Iris pigment epithelial cell (primary cell): ENCODE measurements at places on chromosomes 5 and 9.
A peak's percentile ranks its signal among the peaks of the same experiment; 100 is the strongest.

DNA sequence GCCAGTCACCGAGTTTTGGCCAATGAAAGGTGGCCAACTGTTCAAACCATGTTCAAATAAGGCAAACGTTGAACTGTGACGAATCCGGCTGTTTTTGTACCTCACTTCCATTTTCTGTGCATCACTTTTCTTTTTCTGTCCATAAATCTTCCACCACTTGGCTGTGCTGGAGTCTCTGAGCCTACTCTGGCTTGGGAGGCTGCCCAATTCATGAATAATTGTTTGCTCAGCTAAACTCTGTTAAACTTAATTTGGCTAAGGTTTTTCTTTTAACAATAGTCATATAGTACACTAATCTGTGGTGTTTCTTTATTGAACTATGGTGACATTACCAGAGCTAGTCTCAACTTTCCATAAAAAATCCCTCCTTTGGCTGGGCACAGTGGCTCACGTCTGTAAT lies 11.3 kb downstream of the NIM1K start:
- no peak for DNase-seq

DNA sequence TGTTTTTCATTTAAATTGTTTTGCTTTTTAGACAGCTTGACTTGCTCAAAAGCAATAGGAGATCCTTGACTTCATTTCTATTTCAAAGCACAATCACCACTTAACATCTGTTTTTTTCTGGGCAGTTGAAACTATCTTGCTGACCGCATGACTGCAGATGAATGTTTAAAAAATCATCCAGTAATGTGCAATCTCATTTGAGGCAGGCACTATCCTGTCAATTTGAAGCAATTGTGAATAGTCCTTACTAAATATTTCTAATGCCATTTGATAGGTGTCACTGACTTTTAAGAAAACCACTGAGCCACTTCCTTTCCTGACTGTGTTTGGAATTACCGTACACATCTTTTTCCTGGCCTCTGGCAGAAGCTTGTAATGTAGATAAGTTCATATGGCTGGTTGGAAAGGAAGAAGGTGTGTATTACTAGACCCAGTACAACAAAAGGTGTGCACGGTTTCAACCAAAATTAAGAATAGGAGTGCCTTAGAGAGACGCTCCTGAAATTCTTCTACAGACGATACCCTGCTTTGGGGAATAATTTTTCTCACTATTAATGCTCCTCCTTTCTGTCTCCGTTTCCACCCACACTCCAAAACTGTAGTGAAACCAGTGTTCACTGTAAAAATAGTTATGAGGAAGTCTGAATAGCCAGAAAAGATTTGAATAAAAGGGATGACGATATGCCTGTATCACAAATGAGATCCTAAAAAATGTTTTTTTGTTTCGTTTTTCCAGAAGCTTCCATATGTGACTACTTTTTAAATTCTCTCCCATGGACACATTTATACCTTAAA lies 136.7 kb upstream of the MOCS2 start:
- peak; percentile 88 for DNase-seq

DNA sequence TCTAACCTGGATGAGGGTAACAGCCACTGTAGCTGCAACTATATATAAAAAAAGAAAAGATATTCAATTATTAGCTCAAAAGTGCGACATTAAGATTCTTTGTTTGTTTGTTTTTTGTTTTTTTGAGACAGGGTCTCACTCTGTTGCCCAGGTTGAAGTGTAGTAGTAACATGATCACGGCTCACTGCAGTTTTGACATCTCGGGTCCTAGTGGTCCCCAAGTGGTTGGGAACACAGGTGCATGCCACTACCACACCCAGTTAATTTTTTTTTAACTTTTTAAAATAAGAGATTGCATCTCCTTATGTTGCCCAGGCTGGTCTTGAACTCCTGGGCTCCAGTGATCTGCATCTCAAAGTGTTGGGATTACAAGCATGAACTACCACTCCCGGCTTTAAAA lies 61.8 kb downstream of the MEF2C start:
- no peak for DNase-seq

GRCh38 chr9:130473566-130473965 lies 28.8 kb downstream of the ASS1 start:
- no peak for DNase-seq

GRCh38 chr9:131111854-131112311 lies 13.5 kb upstream of the NUP214 start:
- no peak for DNase-seq

DNA sequence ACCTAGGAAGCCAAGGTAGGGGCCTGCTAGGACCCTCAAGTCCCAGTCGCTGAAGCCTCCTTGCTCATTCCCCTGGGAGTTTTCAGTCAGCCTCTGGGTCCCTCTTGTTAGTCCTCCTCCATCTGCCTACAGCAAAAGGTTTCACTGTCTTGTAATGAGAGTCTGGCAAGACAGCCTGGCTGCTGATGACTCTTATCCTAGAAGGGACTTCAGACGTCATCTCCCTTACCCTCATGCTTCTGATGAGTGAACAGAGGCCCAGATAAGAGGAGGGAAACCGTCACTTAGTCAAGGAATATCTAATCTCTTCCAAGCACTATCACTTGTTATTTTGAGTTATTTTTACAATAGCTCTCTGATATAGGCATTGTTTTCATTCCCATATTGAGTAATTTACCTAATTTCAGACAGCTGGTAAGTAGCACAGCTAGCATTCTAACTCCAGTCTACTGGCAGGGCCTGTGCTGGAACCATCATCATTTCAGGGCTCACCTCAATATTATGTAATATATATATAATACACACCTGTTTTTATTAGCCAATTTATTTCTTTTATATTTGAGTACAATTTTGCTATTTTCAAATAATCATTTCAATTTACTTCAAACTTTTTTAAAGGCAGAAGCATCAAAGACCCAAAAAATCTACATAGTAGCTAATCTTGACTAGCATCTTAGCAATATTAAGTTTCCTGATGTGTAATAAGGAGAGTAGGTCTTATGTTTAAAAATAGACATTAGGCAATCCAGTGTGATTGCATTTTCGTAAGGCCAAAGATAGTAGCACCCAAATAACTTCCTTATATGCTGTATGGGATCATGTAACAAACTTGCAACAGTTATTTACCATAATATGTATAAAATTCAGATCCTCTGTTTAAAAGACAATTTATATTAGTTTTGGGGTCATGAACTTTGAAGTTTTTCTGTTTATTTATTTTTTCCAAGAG lies 7.9 kb downstream of the CMYA5 start:
- DNase-seq = peak; percentile 72

DNA sequence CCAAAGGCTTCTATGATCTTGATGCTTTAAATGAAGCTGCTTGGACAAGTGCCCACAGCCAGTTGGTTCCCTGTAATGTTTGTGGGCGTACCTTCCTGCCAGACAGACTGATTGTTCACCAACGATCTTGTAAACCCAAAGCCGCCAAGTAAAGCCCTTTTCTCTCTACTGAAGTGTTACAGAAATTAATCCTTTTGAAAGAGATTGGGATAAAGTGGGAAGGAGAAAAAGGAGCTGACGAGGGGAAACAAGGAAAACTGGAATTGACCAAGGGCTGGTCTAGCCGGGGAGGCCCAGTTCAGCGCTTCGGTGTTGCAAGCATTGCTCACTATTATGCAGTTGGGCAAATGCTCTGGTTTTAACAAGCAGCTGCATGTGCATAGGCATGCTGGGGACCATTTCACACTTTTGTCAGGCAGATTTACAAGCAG lies 53.2 kb downstream of the ZNF474 start:
- DNase-seq = peak; percentile 94

GRCh38 chr5:175463641-175464040 lies 14.7 kb upstream of the SFXN1 start:
- DNase-seq = no peak

DNA sequence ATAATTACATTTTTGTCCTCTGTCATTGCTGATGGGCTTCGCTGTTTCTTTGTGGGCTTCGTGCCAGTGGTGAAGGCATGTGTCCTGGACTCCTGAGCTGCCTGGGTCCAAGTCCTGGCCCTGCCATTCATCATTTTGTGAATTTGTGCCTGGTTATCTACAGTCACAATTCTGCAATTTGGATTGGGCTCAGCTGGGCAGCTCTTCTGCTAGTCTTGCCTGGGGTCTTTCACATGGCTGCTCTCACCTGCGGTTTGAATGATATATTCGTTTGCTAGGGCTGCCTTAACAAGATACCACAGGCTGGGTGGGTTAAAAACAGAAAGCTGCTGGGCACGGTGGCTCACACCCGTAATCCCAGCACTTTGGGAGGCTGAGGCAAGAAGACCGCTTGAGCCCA lies 192.7 kb upstream of the IER5L start:
- DNase-seq = no peak

- DNase-seq = no peak
Observed at GRCh38 chr5:147621016-147621415, 111.1 kb upstream of the DPYSL3 start.

GRCh38 chr5:109038209-109038840 lies 290.6 kb downstream of the FER start:
- peak; percentile 54 for DNase-seq

DNA sequence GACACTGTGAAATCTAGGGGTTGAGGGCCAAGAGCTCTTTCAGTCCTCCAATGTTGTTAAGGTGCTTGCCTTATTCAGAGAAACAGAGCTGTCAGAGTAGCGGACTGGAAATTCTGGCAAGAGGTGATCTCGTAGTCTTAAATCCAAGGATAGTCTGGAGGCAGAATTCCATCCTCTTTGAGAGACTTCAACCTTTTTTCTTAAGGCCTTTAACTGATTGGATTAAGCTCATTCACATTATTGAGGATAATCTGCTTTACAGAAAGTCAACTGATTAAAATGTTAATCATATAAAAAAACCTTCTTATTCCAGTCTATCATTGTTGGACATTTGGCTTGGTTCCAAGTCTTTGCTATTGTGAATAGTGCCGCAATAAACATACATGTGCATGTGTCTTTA lies 243.1 kb upstream of the COX7C start:
- DNase-seq = no peak

- DNase-seq = peak; percentile 63
Observed at GRCh38 chr9:133477992-133478850, 678 bp downstream of the SLC2A6 start.

DNA sequence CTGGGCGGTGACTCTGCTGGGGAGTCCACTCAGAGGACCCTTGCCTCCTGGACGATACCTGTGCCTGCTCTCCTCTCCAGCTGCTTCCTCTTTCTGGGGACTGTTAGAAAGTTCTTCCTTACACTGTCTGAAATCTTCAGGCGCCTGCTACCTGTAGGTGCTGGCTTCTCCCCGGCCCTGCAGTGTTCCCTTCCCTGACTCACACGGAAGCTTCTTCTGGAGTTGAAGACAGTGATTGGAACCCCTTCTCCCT lies 562 bp downstream of the GSN start:
- no peak for DNase-seq
